NCI-H1694 (cell line): ENCODE measurements at places on chromosomes 5 and 9.

GRCh38 chr5:119468286-119468685, 16.0 kb downstream of the HSD17B4 start:
- no peak for DNase-seq

- DNase-seq: no peak
Measured at GRCh38 chr9:76756268-76756640, 8.0 kb upstream of the PCA3 start.

DNA sequence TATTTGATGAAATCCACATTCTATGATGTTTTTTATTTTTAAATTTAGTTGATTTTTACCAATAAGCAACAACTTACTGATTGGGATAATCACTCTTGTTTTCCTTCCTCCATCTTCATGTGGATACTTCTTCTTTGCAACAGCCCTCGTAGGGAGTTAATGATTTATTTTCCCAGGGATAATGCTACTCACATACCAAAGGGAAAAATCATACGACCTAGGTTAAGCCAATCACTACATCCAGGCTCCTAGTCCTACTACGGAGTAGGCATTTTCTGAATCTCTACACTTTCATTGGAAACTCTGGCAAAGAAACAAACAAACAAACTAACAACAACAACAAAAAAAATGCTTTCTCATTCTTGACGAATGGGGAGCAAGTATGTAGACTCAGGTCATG, 663.4 kb downstream of the PTPRD start:
- no peak for DNase-seq

DNA sequence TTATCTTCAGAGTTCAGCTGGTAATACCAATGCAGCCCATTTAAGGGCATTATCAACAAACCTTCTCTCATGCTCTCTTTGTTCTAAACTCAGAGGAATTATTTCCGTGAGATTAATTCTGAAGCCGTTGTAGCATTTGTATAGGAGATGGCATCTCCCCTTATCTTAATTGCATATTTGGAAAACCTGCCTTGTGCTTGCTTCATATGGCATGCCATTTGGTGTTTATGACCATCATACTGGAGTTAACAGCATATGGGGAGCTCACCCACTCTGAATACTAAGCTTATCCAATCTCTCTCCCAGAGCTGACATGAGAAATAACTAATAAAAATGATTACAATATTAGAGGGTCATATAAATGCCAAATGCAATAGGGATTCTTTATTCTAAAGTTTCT, 243.2 kb downstream of the BRINP1 start:
- peak; percentile 95 for DNase-seq

DNA sequence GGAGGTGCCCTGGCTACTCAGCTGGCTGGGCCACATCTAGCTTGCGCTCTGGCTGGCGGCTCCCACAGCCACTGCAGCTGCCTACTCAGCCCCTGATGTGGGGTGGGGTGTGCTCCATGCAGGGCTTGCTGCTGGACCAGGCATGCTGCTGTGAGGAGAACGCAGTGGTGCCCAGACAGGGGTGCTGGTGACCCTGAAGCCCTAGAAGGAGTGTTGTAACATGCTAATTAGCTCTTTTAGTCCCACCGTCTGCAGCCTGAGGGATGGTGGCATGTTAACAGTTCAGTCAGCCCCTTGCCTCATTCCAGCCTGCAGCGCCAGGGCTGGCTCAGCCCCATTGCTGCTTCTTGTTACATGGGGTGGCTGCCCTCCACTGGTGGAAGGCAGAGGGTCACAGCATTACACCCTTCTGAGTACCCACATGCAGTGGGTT, 642.3 kb downstream of the DMRTA1 start:
- no peak for DNase-seq

GRCh38 chr9:115327436-115328122, 209.6 kb upstream of the TNC start:
- no peak for DNase-seq

- DNase-seq: no peak
Measured at GRCh38 chr5:102582696-102583095, 83.9 kb upstream of the SLCO6A1 start.

GRCh38 chr5:126004636-126005035, 418.6 kb upstream of the GRAMD2B start:
- no peak for DNase-seq

- no peak for DNase-seq
Measured at GRCh38 chr5:74254257-74254656, 386.3 kb downstream of the ENC1 start.

GRCh38 chr9:132698989-132699388, 28.7 kb downstream of the GTF3C4 start:
- DNase-seq: no peak

- no peak for DNase-seq
Measured at GRCh38 chr5:58044166-58044565, 415.7 kb downstream of the PLK2 start.

DNA sequence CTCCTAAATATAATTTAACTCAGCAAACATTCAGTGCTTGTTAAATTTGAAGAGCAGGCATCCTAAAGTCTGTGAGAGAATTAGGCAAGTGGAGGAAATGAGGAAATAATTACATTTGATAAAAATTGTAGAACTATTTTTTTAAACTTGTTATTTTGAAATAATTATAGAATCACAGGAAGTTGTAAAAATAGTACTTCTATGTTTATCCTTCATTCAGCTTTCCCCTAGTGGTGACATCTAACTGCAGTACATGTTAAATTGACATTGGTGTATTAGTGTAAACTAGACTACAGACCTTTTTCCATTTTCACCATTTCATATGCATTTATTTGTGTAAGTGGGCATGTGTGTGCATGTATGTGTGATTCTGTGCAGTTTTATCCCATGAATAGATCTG, 51.6 kb downstream of the F2RL2 start:
- DNase-seq: no peak
